ENCODE measurements at places on chromosomes 13 and 19.

GRCh38 chr13:98584668-98585397, 7.9 kb upstream of the STK24 start:
- DNase-seq = no peak

DNA sequence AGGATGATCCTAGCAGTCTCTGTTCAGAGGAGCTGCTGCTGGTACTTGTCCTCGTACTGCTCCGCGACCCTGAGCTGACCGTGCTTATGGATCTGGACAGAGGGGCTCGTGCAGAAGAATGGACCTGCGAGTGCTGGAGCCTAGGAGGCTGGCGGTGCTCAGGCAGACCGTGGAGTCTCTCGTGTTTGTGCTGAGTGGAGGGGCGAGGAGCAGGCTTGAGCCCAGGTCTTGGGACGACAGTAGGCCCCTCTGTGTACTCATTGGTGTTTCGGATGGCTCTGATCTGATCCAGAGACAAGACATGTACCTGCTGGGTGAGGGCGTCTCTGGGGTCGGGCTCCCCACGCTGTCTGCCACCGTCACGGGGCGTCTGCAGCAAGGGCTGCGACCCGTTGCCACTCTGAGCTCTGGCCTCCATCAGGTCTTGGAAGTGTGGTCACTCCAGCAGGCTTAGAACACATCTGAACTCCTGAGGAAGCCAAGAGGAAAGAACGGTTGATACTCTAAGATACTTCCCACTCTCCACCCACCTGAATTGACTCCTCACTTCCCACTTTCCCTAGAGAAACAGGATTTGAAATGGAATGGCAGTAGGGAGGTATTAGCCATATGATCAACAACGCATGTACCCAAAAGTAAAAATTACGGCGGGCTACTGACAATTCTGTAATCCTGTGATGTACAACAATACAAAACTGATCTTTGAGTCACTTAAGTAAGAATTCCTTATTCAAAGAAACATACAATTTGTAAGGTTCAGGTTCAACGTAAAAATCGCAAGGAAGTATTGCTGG, 3.4 kb downstream of the SPRY2 start:
- no peak for DNase-seq

DNA sequence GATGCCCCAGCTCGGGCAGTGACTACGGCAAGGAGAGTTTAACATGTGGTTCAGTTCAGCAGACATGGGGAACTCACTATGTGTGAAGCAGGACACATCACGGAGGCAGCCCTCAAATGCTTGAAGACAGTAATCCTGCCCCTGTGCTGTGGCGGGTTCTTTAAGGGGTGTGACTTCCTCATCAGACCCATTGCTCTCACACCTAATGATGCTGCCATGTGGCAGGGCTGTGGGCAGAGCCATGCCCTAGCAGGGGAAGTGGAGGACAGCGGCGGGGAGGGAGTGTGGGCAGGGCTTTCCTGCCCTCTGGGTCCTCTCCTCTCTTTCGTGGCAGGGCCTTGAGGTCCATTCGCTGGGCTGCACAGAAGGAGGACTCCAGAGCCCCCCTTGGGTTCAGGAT, 131.1 kb upstream of the GJB6 start:
- no peak for DNase-seq

GRCh38 chr19:33689868-33690267, 68.1 kb downstream of the CHST8 start:
- no peak for DNase-seq

DNA sequence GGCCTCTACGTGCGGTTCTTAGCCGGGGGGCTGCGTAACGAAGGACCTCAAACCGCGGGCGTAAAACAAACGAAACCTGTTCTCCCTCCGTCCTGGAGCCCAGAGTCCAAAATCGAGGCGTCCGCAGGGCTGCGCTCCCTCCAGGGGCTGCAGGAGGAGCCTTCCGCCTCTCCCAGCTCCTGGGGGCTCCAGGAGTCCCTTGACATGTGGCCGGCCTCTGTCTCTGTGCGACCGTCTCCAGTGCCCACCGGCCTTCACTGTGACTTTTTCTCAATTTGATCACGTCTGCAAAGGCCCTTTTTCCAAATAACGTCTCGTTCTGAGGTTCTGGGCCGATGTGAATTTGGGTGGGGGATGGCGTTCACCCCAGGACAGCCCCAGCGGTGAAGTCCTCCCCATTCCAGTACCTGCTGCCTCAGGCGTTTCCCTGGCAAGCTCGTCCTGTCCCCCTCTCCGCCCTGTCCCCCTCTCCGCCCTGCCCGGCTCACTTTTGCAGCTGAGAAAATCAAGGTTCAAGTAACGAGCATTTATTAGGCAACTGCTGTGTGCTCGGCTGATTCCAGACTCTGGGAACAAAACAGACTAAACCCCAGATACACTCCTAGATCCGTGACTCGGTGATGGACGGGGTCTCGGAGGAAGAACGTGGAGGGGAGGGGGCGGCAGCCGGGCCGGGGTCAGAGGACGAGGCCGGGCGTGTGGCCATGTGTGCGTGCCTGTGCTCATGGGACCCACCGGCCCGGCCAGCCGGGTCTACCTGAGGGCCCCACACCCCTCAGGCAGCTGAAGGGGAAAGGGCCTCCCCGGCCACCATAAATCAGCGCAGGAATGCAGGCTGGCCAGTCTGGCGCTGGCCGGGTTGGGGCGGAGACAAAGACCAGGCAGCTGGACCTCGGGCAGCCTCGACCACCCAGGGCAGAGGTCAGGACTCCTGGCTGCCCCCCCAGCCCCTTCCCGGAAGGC, 28.1 kb upstream of the WDR18 start:
- no peak for DNase-seq

DNA sequence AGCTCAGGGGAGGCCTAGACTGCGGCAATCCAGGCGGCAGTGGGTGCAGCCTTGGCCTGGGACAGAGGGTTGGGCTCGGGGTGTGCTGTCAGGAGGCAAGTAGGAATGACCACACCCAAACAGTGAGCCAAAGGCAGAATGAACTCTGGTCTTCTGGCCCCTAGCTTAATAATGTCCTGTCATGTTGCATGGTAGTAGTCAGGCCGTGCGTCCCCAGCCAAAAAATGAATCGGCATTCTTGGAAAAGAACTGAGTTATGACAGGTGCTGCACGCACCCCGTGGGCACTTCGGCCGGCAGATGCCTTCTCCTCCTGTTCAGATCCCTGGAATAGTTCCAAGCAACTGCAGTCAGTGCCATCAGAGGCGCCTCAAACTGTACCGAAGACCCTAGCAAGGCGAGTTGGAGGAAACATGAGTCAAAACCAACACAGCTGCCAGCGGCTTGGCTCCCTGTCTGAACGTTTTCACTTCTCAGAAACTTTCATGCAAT, 55.9 kb downstream of the ATP7B start:
- DNase-seq = no peak

- peak; percentile 32 for DNase-seq
Measured at GRCh38 chr19:47697863-47698609, 15.2 kb upstream of the EHD2 start.

- peak; percentile 40 for DNase-seq
Measured at GRCh38 chr13:26051657-26052311, at the start of gene SHISA2. TSS of gene SHISA2 (minus strand) at chr13:26052016. CDS start at chr13:26050975, 1,041 bp downstream.

DNA sequence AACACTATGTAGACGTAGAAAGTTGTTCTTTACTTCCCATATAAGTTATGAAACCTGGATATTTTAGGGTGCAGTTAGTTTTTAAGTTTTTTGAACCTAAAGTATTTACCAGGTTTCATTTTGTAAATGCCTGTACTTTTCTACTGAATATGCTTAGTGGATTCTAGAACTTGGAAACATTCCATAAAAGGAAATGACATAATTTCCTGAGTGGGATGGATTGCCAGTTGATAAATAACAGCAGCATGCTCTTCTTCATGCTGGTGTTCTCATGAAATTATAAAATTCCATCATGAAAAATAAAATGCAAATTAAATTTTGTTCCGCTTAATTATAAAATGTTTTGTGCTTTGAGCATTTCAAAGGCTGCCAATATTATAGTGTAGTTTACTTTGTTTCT, 362.2 kb upstream of the PCDH20 start:
- no peak for DNase-seq

GRCh38 chr19:10724573-10725071, 6.7 kb downstream of the DNM2 start:
- DNase-seq = no peak

GRCh38 chr13:109945206-109945960, 159.0 kb upstream of the IRS2 start:
- no peak for DNase-seq

DNA sequence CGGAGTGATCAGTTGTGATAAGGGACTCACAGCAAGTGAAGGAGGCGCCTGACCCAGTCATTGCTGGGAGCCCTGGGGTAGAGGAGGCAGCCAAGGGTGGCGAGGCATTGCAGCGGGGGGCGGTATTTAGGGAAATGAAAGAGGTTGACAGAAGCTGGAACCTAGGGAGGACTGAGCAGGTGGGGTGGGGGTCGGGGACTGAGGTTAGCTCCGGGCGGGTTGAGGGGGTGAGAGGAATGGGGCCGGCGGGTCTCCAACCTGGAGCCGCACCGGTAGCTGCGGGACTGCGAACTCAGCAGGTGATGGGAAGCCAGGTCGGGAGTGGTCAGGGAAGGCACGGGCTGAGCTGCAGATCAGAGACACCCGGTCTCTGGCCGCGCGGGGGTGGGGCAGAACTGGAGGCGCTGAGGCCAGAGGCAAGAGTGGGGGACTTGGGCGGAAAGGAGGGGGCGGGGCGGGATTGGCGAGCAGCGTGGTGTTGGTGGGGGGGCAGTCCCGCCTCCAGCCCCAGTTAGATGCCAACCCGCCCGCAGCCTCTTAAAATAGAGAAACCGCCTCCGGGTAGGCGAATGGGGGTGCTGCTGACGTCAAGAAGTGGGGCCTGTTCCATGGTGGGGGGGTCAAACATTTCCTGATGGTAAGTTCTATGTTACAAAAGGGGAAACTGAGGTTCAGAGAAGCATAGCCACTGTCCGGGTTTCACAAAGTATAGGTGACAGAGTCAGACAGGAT, 1.5 kb downstream of the MAST3 start:
- no peak for DNase-seq

All from stimulated activated naive CD4-positive, alpha-beta T cell (primary cell).